ENCODE measurements at places on chromosomes 3 and 15.

- no peak for DNase-seq
Measured at GRCh38 chr3:153820035-153820434, 301.2 kb upstream of the ARHGEF26 start.

GRCh38 chr3:158260392-158260791 lies 150.5 kb downstream of the RSRC1 start:
- DNase-seq = no peak

- DNase-seq = no peak
Measured at GRCh38 chr3:194327218-194328052, 23.7 kb downstream of the CPN2 start.

DNA sequence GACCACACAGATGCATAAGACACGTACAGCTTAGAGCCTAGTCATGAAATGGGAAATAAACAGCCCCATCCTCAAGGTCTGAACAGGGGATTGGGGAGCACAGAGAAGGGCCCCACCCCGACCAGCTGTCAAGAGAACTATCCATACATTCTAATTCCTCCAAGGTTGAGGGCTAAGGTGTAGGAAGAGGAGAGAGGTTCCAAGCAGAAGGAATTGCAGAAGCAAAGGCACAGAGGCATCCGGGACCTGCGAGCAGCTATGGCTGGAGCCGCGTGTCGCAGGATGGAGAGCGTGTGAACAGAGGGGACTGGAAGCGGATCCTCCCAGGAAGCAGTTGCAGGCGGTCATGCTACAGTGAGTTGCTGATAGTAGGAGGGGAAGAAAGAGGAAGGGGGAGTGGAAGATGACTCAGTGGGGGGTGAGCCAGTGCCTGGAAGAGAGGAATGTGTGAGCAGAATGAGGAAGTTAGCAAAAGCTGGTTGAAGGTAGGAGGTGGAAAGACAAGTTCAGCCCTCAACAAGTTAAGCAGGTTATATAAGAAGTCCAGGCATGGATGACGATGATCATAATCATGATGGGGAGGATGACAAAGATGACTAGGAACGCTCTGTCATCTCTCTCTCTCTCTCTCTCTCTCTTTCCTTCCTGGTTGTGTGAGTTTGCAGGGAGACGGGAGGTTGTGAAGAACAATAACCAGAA lies 89.7 kb downstream of the LIPC start:
- DNase-seq = no peak

- DNase-seq = no peak
Measured at GRCh38 chr15:80749589-80749988, 29.6 kb upstream of the CEMIP start.

DNA sequence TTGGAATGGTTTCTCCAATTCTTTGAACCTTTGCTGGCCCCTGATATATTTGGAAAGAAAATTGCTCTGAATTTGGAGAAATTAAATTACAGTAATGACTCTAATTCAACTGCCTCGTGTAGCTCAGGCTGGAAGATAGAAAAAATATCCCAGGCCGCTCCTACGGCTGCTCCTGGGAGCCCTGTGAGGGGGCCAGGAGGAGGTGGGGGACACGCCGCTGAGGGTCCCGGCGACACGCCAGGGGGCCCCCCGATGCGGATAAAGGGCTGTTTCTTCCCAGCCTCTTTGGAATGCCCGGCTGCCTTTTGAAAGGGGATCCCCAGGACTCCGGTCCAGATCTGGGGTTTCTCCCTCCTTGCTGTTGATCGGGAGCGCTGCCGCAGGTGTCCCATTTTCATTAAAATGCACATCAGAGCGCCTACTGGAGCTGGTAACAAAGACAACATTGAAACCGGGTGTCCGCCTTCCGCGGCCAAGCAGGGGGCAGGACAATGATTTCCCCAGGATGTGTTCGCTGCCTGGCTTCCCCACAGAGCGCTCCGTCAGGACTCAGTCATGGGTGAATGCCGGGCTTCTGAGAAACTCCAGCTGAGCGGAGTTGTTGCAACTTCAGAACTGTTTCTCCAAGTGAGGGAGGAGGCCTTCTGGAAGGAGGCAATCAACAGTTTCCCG lies 200.1 kb upstream of the KBTBD8 start:
- peak; percentile 12 for DNase-seq

GRCh38 chr15:101657968-101658784 lies 6.0 kb upstream of the TM2D3 start:
- no peak for DNase-seq
